ENCODE measurements at places on chromosomes 16 and 17.

DNA sequence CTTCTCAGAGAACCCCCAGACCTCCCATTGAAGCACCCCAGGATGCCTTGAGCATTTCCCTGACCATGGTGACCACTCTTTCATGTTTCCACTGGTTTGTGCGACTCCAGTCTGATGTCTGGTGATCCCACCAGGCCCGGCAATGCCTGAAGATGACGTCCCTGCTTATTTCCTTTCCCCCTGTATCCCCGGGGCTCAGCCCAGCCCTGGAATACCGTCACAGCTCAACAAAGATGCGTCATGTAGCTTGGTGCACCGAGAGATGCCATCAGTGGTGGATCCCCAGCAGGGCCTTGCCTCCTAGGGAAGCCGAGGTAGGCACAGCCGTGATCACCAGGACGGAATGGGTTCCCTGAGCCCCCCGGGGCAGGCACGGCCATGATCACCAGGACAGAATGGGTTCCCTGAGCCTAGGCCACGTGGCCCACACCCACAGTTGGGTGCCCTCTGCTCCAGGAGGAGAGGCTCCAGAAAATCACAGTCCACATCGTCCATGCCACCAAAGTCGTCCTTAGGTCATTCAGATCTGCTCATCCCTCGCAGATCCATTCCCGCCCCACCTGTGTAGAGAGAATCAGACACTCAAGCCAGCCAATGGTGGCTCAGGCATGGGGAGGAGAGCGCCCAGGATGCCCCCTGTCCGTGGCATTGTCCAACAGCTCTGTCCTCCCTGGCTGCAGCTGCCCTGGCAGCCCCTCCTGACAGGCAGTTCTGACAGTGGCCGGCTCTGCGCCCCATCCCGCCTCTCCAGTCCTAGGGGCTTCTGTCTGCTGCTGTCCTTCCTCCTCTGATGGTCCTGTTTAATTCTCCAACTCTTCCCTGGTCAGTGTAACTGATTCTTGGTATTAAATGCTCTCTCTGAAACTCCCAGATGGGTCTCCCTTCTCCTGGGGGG lies 261.1 kb downstream of the RBFOX3 start:
- no peak for DNase-seq

DNA sequence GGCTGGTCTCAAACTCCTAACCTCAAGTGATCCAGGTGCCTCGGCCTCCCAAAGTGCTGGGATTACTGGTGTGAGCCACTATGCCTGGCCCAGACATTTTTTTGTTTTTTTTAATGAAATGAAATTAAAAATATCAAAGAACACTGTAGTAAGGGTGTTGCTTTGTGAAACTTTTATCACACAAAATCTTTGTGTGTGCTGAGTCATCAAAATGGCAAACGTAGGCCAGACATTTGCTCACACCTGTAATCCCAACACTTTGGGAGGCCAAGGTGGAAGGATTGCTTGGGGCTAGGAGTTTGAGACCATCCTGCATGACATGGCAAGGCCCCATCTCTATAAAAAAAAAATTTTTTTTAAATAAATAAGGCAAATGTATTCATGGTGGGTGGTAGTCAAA lies 9.7 kb downstream of the NAT9 start:
- no peak for DNase-seq

- DNase-seq = no peak
These were observed 100.4 kb downstream of the ELAC2 start for GRCh38 chr17:12917399-12917798.

- DNase-seq = peak; percentile 88
These were observed 6.5 kb downstream of the SCGB1C2 start for GRCh38 chr17:143785-144281.

GRCh38 chr17:33519692-33520091 lies 226.6 kb upstream of the ASIC2 start:
- no peak for DNase-seq

DNA sequence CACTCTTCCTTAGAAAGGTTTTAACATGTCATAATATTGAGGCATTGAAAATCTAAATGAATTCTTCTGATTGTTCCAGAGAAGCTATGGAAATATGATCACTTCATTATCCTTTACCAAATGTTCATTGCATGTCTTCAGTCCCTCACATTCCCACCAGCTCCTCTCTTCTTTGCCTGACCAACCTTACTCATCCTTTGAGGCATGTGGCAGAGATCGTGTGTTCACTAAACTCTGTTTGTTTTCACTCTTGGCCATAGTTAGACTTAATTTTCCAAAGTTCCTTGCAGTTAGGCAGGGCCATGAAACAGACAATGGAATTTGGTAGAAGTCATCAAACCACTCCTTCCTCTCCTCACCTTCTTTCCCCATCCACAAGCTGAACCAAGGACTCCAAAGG lies 266.5 kb upstream of the HSBP1 start:
- DNase-seq = no peak

DNA sequence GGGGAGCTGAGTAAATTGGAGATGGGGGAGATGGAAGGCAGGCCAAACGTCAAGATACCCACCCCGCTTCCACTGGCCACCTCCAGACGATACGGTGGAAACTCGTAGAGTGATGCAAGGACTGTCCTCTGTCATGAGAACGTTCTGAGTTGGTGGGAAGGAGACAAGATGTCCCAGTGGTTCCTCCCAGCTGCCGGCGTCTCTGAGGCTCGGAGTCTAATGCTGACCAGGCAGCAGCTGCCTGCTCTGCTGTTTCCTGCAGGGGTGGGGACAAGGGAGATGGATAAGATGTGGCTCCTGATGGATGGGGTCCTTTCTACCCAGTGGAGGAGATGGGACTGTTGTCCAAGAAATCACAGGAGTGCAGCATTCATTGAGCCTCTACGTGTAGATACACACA lies 28.2 kb upstream of the C1QL1 start:
- DNase-seq = no peak

- no peak for DNase-seq
These were observed 66.7 kb upstream of the TANC2 start for GRCh38 chr17:62899361-62899760.

DNA sequence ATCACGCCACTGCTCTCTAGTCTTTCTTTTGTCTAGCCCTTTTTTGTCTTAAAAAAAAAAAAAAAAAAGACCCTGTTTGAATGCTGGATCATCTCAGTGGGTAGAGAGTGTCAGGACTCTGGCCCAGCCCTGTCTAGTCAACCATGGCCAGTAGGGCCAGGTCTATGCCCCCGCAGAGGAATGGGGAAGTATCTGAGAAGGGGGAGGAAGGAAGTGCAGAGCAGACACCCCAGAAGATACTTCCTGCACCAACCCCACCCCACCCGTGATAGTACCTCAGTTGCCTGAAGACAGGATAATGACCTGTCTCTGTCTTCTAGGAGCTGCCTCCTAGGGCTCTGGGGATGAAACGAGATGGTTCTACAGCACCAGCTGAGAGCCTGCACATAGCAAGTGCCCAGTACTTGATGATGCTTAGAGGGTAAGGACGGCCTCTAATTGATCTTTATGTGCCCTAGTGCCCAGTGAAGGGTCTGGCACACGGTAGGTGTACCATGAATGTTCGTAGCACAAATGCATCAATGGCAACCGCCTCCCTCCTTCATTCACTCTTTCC lies 55.4 kb downstream of the ABAT start:
- DNase-seq = no peak
